ENCODE measurements at places on chromosomes 4 and X.

DNA sequence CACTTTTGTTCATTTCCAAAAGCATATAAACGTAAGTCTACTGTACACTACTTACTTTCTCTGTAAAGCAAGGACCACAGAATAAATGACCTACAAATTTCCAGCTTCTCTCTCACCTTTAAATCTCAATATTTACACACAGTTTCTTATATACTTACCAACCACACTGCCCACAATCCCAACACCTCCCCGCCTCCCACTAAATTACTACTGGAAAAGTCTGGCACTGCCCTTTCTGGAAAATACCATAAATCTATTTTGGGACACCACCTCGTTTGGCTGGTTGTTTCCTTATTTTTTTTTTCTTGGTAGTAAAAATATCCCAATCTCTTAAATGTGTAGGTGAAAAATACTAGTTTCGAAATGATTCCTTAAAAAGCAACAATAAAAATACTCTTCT lies 19.6 kb downstream of the FAT1 start:
- DNase-seq: no peak

- DNase-seq: peak; percentile 69
These were observed 46.9 kb upstream of the SLC25A4 start for GRCh38 chr4:185096032-185096653.

DNA sequence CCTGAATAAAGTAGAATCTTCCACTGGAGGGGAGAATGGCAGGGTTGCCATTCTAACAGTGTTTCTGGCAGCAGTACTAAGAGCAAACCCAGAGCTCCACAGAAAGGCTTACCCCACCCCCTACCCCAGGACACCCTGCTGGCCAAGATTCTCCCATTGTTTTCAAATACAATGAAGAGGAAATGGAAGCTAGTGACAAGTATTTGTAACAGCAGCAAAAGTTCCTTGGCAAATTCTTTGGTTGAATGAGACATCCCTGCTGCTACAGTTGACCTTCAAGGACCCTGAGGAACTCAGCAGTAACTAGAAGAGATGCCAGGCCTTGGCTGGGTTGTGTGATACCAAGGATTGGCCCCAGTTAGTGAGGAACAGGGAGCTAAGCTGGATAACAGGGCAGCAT lies 124.2 kb upstream of the DGKK start:
- no peak for DNase-seq

DNA sequence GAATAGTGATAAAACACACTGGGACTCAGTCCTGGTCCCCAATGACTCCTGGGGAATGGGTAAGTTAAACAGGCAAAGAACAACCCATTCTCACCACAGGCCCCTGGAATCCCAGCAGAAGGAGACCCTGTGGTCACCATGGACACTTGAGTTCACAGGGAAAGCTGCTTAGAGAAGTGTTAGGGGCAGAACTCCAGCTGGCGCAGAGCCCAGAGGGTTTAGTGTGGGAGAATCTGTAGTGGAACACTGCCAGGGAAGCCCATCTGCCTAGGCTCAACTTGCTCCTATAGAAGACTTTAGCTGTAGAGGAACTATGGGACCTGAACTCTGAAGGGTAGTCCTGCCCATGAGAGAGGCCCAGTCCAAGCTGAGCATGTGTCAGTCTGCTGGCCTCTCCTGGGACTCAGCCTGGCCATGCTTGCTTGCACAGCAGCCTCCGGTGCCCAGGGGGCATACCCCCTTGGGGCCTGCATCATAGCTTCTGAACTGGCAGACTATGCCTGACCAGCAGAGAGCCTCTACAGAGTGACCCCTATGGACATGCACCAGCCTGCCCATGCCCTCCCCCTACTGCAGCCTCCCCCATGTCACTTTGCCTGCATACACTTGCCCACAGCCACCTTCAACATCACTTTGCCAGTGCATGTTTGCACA lies 343.5 kb downstream of the IDS start:
- DNase-seq: no peak

GRCh38 chrX:24759786-24760185 lies 66.1 kb downstream of the POLA1 start:
- no peak for DNase-seq

- DNase-seq: no peak
These were observed 2.9 kb upstream of the LEF1 start for GRCh38 chr4:108171339-108172230.

DNA sequence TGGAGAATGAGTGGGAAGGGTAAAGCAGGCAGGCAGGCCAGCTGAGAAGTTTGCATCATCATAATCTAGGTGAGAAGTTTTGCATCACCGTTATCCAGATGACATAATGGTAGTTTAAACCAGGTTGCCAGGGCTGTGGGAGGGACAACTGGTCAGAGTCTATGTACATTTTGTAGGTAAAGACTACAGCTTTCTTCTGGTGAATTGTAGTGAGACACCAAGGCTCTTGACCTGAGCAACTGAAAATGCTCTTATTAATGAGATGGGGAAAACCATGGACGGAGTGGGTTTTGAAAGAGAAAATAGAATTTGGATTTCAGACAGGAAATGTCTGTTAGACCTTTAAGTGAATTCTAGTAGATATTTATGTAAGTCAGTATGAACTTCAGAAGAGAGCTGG lies 76.0 kb upstream of the VEGFC start:
- DNase-seq: no peak

GRCh38 chrX:73556159-73556558 lies 6.8 kb upstream of the CHIC1 start:
- no peak for DNase-seq

DNA sequence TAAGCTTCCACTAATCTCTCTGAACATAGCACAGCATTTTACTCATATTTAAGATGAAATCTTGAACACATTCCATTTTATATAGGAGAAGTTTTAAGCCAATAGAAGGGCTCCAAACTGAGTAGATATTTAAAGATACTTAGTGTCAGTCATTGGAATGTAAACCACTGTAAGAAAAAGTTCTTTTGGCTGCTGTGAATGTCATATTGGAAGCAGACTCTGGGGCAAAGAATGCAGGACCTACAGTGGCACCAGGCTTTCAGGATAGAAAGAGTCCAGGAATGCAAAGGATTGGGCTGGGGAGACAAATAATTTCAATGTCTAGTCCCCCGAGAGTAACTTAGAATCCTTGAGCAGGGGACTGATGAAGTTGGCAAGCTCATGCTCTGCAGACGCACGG lies 1047.7 kb downstream of the STIM2 start:
- DNase-seq: no peak

GRCh38 chr4:153115322-153116290 lies 88.6 kb upstream of the TRIM2 start:
- DNase-seq: peak; percentile 93

GRCh38 chr4:39521253-39521919 lies 5.9 kb downstream of the UGDH start:
- DNase-seq: no peak

DNA sequence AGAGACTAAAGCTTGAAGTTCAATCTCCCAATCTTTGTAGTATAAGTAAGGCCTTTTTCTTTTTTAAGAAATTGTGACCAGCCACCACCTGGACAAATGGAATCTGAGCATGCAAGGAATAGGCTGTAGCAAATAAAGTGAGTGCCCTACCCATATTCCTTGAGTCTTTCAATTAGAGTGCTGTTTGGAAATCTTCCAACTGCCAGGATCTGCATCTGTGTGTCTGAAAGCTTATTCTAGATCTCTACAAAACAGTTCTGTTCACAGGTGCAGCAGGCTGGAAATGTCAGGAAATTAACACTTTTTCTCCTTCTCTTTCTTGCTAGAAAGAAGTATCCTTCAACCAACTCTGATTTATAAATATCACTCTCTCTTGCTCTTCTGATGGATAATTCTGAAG lies 76.7 kb upstream of the NDST3 start:
- DNase-seq: no peak

GRCh38 chrX:42678133-42678532 lies 99.8 kb downstream of the PPP1R2C start:
- DNase-seq: no peak

GRCh38 chr4:8786166-8786565 lies 85.5 kb downstream of the HMX1 start:
- DNase-seq: no peak

- DNase-seq: peak; percentile 53
These were observed 52.3 kb downstream of the MEPE start for GRCh38 chr4:87884976-87885549.
